NCI-H69 (cell line): ENCODE measurements at places on chromosomes 6 and 20.

- DNase-seq: peak; percentile 38
Measured at GRCh38 chr20:47334022-47334551, 22.4 kb downstream of the ZMYND8 start.

DNA sequence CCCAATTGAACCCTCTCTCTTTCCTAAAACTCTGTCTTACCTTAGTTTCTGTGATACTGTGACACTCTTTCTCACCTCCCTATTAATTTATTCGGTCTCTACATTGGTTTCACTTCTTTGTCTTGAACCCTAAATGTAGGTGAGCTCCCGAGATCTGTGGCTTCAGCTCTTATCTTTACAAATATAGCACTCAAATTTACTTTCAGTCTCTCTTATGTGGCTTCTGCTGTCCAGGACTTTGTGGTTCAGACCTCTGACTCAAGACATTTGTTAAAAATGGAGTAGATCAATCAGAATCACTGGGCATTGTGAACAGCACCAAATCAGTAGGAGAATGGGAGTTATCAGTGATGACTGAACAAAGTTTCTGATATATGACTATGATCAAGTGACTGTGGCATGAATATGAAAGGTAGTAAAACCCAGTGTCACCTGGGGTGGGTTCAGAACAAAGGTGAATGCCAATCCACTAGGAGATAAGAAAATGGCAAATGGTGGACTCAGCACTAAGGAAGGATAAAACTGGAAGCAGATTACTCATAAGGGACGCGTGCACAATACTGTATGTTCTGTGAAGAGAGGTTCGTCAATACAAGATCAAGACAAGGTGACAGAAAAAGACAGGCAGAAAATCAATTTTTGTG is 27.2 kb downstream of the IL17F start:
- DNase-seq: no peak

DNA sequence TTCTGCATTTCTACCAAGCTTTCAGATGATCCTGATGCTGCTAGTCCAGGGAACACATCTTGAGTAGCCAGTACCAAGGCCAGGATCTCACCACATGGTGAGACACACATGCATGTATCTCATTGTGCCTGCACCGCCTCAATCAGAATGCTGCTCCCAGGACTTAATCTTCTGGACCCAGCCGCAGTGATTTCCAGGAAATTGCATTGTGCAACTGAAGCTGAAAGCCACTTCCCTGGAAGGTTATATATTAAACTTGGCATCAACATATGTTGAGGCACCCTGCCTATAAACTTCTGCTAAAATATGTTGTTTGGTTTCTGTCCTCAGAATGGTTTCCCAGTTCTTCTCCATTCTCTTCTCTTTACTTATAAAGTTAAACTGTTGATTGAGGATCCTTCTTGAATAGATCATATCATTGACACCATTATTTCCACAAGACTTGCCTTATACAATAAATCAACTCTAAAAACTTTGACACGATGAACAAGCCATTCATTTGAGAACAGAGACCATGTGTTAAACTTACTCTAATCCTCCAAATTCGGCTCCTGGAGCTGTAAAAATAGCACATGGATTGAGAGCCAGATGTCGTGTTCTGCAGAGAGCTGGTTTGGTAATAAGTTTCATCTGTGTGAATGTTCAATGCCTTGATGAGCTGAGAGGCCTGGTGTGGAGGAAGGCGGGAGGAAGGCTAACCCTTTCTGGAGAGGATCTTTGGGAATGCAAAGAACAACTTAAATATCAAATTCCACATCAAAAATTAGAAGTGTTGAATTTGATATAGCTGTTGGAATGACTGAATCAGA is 65.0 kb upstream of the PCSK2 start:
- DNase-seq: peak; percentile 16

DNA sequence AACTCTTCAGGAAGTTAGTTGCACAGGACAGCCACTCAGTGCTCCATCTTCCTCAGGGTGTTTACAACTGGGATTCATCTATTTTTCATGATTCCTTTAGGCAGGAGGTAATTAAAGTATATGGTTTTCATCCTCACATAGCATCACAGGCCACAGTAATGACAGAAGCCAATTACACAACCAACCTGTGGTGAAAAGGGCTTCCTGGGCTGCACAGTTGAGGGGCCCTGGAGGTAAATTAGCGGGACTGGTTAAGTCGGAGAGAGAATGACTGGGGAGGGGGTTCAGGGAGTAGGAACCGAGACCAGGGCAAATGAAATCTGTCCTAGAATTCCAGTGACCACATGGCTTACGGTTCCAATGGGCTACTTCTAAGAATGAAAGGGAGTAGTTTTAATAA is 37.0 kb downstream of the BAK1 start:
- DNase-seq: no peak

- DNase-seq: no peak
Measured at GRCh38 chr6:22020299-22021003, 276.4 kb downstream of the PRL start.

GRCh38 chr6:21885111-21885510 is 291.6 kb downstream of the SOX4 start:
- peak; percentile 71 for DNase-seq

GRCh38 chr20:62356589-62357186 is 10.4 kb downstream of the LAMA5 start:
- DNase-seq: no peak

GRCh38 chr20:63577317-63577894 is 3.4 kb upstream of the HELZ2 start:
- no peak for DNase-seq

DNA sequence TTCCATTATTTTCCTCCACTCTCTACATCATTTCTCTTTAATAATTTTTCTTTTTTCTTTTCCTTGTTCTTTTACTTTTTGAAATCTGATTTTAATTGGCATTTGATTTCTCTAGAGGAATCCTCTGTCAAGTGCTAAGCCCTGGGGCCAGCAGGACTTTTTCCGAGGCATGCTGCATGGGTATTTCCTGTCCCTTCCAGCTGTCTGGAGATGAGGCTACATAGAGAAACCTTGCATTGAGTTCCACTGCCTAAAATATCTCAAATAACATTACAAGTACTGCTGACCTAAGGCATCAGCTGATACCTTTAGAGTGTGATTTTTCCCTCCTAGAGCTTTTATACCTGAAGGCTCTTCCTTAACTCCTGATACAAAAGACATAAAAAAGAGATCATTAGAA is 6.2 kb downstream of the RNF217 start:
- peak; percentile 30 for DNase-seq

DNA sequence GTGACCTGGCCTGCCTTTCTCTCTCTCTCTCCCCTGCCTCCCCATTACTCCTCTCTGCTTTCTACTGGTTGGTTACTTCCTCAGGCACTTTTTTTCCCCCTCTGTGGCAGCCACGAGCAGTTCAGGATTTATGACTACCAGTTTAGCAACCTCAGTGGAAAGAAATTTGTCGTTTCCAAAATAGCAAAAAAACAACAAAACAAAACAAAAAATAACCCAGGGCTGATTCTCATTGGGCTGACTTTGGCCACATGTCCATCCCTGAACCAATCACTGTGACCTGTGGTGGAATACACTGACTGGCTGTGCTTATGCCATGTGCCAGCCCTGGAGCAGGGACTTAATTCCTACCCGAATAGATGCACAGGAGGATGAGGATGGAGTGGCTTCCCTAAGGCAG is 137.4 kb downstream of the TFAP2C start:
- DNase-seq: no peak

- DNase-seq: no peak
Measured at GRCh38 chr6:2575236-2575635, 175.5 kb downstream of the MYLK4 start.

DNA sequence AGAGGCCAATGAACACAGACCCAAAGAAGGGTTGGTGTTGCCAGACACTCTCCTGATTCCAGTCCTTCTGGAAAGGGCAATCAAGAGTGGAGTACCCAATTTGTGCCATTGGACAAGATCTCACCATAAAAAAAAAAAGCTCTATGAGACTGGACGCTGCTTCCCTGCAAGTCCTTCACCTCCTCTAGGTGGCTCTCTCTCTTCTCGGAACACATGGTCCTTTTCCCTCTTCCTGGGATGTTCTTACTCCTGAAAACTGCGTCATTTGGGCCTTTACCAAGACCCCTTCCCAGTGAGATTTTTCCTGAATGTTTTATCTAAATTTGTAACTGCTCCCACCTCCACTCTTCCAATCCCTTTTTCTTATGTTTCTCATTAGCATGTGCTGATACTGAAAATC is 280.8 kb downstream of the FOXA2 start:
- DNase-seq: peak; percentile 46

DNA sequence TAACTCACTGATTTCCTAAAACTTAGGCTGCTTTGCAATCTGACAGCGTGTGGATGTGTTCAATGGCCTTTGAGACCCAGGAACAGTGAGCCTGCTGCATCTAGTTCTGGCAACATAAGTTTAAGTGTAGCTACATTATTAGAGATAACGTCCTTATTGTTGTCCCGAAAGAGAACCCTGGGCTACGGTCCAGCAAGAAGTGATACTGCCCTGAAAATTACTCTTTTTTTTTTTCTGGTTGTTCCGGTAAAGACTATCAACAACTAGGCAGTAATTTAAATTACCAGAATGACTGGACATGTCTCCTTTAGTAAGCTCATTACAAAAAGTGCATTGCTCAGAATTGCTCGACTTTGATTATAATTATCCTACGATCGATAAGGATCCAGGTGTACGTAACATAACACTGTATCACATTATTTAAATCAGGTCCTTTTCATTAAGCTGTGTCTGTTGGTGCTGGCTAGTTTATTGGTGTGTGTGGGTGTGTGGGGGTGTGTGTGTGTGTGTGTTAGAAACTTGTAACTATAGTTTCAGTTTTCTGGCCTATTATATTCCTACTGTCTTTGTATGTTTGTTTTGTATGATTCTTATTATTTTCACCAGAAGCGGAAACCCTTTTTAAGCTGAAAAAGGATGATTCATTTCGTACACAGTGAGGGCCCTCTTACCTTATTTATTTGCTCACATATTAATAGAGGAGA is 3.0 kb downstream of the TSHZ2 start:
- DNase-seq: peak; percentile 22

DNA sequence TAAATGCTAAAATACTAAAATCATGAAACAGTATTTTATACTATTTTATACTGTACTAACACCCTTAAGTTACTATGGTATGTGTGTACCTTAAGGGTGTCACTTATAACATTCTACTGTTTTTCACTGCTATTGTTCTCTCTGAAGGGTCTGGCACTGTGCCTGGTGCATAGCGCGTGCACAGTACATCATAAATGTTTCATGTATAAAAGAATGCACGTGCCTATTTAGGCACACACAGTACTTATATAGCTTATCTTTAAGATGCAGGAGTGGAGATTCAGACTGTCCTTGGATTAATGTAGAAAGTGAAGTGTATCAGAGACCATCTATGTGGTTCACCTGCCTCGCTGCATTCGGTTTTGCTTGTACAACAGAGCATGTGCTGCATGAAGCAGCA is 64.0 kb upstream of the SGK1 start:
- peak; percentile 15 for DNase-seq

DNA sequence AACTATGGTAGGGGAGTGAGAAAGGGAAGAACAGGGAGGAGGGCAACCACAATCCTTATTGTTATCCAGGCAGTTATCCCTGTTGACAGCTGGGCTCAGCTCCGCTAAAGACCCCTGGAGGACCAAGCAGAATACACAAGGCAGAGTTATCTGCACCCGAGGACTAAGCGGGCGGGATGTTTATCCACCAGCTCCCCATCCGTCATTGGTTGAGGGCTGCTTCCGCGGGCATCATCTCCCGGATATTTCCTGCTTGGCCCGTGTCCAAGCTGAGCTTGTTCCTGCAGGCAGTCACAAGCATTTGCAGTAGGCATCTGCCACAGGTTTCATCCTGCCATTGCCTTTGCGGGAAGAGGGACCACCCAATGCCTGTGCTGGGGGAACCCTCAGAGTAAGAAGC is 102.1 kb downstream of the DLGAP4 start:
- peak; percentile 87 for DNase-seq

DNA sequence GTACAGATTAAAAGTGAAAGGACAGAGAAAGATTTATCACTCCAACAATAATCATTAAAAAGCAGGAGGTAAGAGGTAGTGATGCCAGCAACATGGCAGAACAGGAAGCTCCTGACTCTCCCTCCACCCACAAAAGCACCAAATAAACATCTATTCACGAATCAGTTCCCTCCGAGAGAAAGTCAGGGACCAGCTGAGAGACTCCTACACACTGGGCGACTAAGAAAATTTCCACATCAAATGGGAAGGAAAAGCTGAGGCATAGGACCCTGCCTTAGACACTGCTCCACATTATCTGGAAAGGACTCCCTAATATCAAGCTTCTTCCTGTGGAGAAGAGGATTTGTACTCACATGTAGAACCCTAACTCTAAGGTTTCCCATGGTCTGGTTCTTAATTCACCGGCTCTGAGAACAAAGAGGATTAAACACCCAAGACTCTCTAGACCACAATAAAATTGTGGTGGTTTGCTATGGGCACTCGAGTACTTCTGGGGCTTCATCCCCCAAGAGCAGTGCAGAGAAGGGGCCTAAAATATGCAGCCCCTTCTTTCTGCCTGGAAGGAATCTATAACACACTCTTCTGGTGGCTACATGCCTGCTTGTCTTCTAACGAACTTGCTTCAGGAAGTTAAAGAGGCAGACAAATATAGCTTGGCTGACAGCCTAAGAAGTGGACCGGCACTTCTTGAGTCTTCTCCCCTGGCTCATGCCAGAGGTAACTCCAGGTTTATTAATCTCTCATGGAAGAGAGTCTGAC is 29.4 kb upstream of the ASF1A start:
- DNase-seq: no peak

DNA sequence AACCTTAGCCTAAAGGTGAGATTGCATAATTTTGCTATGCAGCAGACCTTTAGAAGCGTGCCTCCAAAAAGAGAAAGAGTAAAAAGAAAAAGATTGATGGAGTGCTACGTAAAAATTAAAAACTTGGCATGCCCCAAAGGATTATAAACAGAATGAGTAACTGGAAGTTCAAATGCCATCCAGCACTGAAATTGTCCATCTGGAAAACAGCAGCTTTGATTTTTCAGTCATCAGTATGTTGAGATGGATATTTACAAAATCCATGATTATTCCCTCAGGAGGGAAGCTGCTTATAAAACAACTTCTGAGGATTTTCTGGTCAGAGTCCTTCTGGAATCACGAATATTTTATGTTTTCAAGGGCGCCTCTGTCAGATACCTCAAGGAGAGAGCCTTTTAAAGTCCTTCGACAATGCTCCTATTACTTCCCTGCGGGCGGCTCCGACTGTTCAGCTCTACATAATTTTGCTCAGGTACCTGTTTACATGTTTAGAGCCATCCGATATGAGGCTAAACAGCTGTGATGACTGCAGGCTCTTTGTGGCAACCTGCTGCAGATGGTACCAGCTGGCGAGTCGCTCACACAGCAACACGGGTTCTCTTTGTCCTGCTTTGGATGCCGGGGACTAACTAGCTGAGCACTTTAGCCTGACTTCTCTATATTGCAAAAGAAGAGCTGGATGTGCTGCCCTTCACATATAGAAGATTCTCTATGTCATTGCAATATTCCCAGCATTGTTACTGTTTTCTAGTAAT is 83.3 kb downstream of the RCAN2 start:
- peak; percentile 92 for DNase-seq

DNA sequence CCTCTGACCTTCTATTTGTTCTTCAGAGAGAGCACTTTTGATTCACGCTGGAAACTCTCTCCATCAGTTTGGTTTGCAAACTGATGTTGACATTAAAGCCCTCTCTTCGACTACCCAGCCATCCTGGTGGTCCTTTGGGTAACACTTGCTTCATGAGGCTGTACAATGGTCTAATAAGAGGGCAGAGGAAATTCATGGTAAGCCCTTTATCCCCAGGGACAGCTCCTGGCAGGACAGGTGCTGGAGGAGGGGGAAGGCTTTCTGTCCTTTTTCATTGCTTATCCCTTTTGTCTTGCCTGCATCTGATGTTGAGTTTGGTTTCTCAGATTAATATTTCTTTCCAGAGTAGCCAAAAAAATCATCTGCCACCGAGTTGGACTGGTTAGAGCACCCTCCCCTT is 52.1 kb upstream of the CD93 start:
- DNase-seq: peak; percentile 46

GRCh38 chr6:108029226-108029921 is 45.2 kb downstream of the OSTM1 start:
- DNase-seq: peak; percentile 95
